ENCODE measurements at places on chromosomes 12 and 14. TPM values are rescaled to one million over a fixed set of nuclear protein-coding genes. Genes with fewer than 3 reads are reported as not detected.

DNA sequence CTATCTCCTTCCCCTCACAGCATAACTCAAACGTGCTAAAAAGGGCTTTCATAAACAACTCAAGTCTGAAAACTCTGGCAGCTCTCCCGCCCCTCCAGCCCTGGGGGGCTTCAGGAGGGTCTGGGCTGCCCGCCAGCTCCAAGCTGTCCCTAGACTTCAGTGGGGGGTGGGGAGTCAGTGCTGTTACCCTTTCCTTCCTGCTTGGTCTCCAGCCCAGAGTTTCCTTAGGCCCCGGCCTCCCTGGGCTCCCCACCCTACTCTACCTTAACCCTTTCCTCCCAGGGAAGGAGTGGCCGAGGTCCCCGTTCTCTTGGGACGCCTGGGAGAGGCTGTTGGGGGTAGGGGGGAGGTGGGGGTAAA lies 530 bp upstream of the NYNRIN start:
- DNase-seq: no peak

DNA sequence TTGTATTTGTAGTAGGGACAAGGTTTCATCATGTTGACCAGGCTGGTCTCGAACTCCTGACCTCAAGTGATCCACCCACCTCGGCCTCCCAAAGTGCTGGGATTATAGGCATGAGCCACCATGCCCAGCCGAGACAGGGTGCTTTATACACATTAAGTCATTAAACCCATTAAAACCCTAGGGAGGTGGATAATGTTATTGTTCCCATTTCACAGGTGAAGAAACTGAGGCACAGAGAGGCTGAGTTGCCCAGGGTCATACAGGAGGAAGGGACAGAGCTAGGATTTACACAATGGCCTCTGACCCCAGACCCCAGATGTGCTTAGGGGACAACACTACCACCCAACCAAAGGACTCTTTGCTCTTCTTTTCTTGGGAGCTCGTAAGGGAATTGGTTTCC lies 51.0 kb upstream of the RIN3 start:
- DNase-seq: no peak

DNA sequence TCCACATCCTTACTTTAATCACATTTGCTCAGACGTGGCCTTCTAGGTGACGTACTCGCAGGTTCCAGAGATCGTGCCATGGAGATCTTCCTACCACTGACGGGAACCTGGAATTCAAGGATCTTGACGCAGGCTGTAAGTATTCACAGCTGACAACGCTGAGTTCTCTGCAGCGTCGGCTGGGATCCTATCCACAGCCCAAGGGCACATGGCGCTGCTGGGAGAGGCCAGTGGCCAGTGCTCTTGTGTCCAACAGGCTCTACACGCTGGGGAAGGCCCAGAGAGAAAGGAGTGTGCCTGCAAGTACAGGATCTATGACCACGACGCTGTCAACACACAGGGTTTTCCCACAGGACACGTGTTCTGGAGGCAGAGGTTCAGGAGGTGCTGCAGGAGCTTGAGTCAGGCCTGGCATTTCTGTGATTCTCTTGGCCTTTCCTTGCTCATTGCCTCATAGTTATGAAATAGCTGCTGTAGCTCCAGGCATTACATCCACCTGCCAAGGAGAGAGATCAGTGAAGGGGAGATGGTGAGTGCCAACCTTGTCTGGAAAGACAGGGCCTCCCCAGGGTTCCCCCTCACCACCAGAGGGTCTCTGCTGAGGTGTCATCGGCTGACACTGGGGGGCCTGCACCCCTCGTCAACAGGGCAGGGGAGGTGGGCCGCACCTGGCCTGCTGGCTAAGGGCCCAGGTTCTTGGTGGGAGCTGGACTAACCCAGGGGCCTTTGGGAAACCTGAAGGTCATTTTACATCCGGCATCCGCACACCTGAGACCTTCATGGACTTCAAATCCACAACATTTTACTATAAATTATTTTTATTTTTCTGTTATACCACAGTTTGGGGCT lies 21.3 kb downstream of the LRCOL1 start:
- no peak for DNase-seq

GRCh38 chr12:71432936-71433335 lies 6.7 kb upstream of the LGR5 start:
- no peak for DNase-seq

DNA sequence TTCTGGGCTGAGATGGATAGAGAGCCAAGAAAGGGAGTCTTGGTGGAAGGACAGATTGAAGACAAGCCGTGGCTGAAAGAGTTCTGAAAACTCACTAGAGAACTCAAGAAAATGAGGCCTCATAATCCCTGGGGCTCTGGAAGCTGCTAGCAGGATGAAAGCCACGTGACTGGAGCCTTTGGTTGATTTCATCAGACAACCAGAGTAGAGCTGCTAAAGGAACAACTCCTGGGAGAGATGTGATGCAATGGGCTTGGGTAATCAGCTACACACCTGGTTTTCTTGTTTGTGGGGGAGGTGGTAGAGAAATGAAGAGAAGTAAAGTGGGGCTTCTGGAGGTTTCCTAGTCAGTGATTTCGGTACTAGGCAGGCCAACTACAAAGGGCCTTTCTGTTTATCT lies 13.4 kb downstream of the CSRNP2 start:
- no peak for DNase-seq

DNA sequence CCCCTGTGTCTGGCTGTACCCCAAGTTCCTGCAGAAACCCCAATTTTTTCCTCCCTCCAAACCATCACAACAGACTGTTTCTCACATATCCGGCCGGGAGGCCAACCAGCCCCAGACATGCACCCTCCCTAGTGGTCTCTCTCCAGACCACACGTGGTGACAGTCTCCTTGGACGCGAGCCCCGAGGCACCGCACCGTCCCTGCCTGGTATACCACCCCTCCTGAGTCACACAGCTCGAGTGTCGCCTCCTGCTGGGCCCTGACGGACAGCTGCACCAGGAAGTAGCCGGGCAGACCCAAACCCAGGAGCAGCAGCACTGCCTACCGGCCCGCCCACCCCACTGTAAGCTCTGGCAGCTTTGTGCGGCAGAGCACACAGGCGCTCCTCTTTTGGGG lies 97.4 kb downstream of the RFLNA start:
- no peak for DNase-seq

- no peak for DNase-seq
These were observed 85.4 kb downstream of the HECTD1 start for GRCh38 chr14:31122098-31122611.

- DNase-seq: no peak
These were observed 62.7 kb upstream of the FBRSL1 start for GRCh38 chr12:132427174-132427768.

DNA sequence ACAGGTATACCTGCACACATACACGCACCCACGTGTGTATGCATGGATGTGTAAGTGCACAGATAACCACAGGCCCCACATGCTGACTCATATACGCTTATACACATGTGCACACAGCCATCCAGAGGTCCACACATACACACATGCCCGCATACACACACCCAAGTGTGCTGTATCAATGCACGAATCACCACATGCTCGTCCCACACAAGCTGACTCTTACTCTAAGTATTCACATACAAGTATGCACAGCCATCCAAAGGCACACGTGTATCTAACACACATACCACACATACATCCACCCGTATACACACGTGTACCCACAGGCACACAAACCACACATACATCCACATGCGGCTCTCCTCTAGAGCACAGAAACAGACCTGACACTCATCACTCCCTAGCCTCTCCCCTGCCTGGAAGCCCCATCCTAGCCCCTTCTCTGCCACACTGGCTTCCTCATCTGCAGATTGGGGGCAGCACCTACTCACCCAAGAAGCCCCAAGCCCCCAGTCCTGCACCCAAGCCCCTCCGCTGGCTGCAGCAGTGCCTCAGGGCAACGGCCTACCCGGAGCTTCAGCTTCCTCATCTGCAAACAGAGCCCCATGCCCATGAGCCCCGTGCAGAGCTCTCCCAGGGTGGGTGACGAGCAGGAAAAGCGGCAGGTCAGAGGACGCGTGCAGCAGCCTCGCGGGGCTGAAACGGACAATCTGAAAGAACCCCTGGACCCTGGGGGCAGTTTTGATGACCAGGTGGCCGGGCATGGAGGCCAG lies 105.4 kb downstream of the NCOR2 start:
- no peak for DNase-seq

DNA sequence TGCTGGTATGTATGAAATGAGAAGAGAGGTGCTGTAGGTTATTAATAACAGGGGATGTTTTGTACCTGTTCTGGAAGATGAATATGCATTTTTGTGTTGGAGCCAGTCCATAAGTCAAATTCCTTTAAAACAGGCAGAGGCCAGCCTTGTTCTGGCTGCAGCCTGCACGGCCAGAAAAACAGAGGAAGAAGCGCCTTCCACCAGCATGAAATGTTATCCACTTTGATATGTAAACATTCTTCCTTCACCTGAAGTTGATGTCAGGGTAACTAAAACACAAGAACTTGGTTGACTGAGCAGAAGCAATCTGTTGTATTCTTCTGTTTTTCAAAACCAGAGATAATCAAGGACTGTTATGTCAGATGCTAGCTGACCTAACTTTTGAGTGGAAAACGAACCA lies 237.9 kb upstream of the PLEKHG7 start:
- DNase-seq: no peak

DNA sequence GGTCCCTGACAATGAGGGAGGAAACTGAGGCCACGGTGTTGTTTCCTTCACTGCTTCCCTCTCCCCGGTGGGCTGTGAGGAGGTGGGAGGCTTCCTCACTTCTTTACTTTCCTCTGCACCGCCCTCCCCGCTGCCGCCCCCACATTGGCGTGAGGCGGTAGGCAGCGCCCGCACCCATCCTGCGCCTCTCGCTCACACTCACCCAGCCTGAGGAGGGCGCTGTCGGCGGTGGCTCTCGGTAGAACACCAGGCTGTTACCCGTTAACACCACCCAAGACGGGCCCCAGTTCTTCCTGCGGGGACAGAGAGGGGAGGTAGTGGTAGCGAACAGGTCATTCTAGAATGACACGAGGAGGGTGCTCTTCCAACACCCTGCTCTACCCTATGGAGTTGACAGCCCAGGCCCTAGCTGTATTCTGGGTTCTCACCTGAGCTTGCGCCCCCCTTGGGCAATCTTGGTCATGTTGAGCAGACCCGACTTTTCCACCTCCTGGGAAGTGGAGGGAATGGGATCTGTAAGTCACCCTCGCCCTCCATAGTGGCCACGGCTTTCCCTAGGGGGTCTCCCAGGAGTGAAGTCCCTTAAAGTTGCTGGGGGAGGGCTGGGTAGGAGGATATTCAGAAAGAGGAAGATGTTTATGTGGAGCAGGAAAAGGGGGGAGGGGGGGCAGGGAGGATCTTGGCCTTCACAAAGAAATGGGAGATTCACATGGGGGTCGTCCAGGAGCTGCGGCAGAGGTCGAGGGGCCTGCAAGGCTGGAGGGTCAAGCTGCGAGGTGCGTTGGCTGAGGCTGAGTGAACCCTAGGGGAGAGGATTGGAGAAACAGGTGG lies 3.3 kb downstream of the ARHGAP9 start:
- DNase-seq: no peak

DNA sequence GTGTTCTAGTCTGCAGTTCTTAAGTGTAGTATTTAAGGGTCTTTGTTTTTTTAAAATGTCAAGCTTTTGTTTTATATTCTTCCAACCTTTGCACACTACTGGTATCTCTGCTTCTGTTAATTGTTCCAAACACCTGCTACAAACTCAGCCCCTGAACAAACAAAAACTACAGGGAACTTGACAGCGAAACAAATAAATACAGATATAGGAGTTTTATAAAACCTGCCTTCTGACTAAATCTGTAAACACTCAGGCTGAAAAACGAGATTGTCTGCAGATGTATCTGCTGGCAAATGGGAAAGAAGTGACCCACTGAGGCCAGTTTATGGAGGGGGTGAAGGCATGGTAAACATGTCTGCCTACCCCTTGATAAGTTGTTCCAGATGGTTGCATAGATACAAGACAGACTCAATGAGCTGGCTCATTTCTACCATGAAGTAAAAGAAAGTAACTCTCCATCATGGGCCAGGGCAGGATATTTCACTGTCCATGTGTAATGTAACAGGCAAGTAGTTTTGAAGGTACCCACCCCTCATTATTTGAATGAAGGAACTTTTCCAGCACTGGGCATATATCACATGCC lies 75.6 kb downstream of the LMO3 start:
- DNase-seq: no peak

- no peak for DNase-seq
These were observed 26.8 kb upstream of the APOF start for GRCh38 chr12:56389412-56389811.

GRCh38 chr14:89489761-89490437 lies 72.9 kb upstream of the FOXN3 start:
- no peak for DNase-seq

GRCh38 chr12:9667403-9668160 lies 1.9 kb upstream of the CLEC2D start:
- no peak for DNase-seq

DNA sequence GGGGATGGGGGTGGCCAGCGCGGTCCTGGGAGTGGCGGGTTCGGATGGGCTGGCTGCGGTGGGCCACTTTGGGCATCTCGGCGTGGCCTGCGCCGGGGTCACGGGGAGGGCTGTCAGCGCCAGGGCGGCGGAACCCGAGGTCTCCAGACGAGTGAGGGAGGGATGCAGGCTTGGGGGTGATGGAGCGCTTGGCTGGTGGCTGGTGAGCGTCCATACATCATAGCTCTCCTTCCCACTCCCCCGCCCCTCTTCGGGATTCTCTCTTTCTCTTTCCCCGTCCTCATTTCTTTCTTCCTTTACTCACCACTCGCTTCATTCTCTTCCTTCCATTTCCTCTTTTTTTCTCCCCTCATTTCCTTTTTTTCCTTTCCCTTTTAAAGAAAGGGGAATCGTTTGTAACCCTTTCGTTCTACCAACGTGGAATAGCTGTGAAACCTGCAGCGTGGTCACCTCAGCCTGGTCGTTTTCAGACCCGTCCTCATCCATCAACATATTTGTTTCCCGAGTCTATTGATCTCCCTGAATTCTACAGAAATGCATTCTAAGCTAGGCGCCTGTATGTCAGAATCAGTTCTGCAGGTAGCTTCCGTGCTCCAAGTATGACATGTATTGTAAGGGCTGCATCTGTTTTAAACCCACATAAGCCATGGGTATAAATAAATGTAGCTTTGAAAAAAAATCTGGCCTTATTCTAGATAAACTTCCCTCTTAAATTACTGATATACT lies 260.3 kb upstream of the E2F7 start:
- no peak for DNase-seq

- no peak for DNase-seq
These were observed 593.0 kb downstream of the VRK1 start for GRCh38 chr14:97390096-97390724.

Gene CNIH1
- total RNA-seq: 168 TPM

Gene FOXJ2
- total RNA-seq: 11.3 TPM

Gene SERPINA1
- total RNA-seq: 0.87 TPM

Gene SPIC
- not detected for total RNA-seq

Gene ALDH1L2
- 1.6 TPM for total RNA-seq

Gene CLEC14A
- 318 TPM for total RNA-seq

Gene PTPRQ
- not detected for total RNA-seq
